ENCODE measurements at places on chromosomes 13 and 19.

GRCh38 chr19:4454747-4455718 is 2.6 kb downstream of the UBXN6 start:
- no peak for DNase-seq

DNA sequence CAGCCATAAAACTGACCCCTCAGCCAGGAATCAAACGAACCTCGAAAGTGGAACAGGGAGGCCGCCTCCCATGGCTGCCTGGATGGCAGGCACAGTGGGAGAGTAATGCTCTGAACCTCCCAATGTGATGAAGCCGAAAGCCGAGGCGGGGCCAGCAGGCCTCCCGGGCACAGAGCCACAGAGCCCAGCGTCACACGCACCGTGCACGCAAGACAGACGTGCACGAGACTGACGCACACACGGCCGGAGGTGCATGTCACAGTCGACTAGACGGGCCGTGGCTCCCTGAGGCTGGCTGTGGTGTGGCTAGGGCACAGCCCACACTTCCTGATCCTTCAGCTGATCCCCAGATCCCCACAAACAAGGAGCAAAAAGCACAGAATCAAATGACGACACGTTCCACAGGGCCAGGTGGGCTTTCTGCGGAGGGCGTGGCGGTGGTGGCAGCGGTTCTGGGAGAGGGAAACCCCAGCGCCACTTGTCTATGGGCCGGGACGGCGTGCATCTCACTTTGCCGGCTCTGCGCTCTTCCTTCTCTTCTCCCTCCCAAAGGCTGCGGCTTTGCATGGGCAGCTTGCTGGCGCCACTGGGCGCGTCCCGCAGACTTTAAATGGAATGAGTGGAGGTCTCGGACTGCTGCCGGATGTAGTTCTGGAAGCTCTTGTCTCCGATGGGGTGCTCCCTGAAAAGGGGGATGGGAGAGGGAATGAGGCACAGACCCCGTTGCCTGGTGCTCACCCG is 5.0 kb upstream of the C13orf46 start:
- DNase-seq: no peak

DNA sequence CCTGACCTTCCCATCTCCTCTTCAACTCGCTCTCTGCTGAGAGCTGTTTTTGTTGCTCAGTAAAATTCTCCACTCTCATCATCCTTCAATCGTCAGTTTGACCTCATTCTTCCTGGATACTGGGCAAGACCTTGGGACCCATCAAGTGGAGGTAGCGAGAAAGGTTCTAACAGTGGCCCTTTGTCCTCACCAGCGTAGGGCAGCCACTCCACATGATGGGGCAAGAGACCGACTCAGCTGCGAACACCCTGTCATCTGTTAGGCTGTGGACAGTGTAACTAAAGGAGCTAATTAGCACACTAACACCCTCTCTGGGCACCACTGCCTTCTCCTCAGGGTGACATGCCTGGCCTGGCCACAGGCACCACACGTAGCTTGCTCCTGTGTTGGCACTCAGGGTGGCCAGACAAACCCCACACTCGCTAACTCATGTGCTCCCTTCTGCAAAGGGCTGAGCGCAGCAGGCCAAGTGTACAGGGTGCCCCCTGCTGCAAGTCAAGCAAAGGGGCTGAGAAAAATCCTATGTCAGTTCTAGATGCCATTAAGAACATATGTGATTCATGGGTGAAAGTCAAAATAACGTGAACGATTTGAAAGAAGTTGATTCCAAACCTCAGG is 1216.0 kb downstream of the SLITRK5 start:
- no peak for DNase-seq

DNA sequence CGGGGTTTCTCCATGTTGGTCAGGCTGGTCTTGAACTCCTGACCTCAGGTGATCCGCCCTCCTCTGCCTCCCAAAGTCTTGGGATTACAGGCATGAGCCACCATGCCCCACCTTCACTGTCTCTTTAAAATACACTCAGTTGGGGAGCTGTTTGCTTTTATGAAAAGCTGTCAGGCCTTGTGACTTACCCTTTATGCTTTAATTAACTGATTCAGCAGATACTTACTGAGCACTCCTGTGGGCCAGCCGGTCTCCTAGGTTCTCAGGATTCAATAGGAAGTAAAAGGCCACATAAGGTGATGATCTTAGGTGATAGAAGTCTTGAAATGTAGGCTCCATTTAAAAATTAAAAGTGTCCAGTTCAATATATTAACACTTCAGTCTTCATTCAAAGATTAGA is 7.5 kb downstream of the UBAC2 start:
- DNase-seq: no peak

GRCh38 chr13:82898586-82898985 is 983.7 kb downstream of the SLITRK1 start:
- no peak for DNase-seq

DNA sequence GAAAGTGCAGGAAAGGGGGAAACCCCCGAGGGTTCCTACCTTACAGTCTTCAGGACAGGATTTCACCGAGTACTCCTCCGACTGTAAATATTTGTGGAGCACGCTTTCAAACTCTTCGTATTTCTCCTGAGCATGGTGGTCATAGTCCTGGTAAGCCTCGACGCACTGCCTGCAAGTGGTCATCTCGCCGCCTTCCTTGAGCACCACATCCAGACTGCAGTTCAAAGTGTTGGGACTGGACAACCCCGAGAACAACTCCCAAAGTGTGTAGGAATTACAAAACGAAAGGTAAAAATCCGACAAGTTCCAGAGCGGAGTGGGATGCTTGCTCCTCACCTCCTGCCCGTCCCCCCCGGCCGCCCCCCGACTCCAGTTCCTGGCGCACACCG is 349.7 kb downstream of the LIG4 start:
- no peak for DNase-seq

DNA sequence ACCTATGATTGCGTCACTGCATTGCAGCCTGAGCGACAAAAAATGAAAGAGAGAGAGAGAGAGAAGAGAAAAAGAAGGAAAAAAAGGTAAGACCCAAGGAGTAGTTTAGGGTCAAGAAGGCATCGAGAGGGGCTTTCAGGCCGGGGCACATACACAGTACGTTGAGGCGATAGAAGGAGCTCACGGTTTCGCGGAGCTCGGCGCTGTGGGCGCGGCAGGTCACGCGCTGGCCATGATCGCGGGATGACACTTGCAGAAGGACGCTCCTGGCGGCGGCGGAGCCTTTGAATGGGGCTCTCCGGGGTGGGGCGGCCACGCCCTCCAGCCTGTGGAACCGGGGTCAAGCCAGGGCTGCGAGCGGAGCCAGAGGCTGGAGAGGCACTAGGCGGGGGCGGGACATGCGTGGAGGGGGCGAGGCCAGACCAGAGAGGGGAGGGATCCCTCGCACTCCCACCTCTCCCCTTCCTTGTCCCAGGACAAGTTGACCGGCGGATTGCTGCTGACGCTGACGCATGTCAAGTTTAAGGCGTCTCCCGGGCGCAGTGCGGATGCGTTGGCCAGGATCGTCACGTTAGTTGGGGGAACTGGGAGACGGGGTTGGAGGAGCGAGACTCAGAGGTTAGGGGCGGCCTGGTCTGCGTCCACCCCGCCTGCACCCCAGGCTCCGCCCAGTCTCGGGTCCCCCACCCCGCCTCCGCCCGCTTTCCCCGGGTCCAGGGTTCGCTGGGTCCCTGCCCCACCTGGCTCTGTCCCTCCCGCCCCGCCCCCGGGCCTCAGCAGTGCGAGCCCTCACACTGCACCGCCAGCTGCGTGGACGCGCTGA is 6.9 kb downstream of the NPHS1 start:
- DNase-seq: no peak

DNA sequence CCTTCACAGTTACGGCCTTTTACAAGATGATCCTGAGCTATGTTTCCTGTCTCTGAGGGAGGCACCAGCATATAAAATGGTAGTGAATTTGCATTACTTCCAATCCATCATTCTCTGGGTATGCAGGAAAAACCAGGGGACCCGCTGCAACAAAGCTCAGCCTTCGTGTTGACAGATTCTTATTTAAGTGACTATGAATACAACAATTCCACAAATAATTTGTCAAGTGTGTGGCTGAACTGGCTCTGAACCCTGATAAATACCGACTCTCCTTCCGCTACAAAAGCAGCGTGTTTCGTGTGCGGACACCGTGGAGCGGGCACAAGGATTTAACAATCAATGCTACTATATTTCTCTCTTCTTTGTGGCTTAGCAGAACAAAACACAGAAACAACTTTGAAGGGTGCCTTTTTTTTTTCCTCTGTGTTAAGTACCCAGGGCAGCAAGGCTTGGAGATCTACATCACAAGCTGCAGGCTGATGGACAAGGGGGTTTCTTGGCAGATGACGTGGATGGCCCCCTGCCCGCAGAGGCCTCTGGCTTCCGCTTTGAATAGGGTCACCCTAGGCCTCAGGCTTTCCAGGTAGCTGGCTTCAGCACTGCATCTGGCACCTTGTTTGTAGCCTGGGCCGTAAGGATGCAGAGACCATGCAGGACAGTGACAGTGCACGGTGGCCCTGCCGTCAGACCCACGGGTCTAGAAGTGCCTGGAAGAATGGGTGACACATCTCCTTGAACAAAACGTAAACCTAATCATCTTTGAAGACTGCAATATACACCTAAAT is 280.5 kb upstream of the TSHZ3 start:
- no peak for DNase-seq

DNA sequence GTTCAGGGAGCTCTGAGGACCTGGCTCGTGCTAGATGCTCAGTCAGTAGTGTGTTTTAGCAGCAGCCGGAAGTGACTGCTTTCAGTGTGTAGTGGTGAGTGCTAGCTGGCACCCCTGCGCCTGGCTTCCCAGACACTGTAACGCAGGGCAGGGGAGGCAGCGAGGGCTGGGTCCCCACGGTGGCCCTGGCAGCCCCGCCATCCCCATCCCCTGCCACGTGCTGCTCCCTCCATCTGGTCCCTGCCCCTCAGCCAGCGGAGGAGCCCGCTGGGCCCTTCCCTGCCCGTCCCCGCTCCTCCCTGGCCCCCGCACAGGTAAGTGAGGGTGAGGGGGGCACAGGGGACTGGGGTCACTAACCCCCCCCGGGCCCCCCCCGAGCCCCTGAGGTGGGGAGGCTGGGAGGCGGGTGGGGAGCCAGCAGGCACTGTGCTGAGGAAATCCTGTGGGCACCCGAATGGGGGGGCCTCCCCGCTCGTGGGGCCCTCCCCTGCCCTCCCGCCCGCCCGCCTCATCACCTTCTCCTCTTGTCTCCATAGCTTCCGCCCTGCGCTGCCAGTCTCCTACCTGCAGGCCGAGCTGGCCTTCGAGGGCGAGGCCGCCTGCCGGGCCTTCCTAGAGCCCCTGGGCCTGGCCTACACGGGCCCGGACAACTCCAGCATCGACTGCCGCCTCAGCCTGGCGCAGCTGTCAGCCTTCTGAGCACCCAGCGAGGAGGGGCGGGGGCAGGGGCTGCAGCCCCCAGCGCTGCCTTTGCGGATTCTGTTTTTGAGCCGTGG is 3.2 kb downstream of the LENG9 start:
- no peak for DNase-seq

DNA sequence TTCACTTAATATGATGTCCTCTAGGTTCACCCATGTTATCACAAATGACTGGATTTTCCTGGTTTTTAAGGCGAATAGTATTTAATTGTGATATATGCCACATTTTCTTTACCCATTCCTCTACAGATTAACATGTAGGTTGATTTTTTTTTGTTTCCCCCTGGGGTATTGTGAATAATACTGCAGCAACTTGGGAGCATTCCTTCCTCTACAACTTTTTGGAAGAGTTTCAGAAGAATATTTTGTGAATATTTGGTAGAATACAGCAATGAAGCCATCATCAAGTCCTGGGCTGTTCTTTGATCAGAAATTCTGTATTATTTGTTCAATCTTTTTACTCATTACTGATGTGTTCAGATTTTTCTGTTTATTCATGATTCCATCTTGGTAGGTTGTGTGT is 5.6 kb upstream of the ZNF331 start:
- DNase-seq: no peak

DNA sequence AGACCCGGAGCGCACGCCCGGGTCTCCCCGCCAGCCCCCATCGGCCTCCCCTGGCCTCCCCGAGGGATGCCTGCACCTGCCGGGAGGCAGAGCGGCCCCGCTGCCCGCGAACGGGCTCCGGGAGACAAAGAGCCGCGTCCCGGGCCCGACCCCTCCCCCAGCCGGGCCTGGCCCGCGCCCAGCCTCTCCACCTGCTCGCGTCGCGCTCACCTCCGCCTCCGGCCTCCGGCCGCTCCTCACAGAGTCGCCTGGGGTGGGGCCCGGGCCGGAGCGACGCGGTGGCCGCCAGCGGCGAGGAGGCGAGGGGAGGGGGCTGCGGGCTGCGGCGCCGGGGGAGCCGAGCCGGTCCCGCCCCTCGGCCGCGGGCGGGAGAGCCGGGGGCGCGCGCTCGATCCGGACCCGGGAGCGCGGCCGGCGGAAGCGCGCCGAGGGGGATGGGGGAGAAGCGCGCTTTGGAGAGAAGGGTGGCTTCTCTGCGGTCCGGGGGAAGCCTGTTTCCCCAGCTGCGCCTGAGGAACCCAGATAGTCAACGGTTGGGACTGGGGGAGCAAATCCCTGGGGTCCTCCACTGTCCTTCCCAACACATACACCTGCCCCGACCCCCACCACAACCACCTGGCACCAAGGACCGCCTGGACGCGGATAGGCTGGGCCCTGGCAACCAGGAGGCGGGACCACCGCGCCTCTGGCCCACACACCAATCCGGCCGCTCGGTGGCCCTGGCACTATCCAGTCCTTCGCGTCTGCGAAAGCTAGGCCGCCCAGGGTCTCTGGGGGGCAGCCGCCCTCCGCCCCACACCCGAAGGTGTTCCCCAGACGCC is at the start of gene PRR36:
TSS of gene PRR36 (minus strand) at position 315 of the 821 bp plus-strand sequence. CDS start 701 bp downstream, outside the sequence.
- DNase-seq: no peak

DNA sequence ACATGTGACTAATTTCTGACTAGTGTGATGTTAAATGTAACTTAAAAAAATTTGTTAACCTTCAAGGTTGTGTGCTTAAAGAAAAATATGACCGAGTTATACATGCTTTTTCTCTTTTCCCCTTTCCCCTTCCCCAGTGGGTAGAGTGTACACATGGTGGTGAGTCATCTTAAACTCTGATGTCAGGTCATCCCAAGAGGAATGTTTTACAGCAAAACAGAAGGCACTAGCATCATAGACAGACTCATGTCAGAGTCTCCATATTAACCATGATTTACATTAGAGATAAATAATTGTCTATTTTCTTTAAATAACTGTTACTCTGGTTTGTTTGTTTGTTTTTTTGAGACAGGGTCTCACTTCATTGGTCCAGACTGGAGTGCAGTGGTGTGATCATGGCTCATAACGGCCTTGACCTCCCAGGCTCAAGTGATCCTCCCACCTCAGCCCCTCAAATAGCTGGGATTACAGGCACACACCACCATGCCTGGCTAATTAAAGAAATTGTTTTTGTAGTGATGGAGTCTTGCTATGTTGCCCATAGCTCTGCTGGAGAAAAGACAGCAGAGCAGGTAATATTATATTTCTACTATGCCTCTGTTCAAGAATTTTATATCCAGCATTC is 160.4 kb upstream of the PCDH9 start:
- no peak for DNase-seq

- DNase-seq: no peak
Observed at GRCh38 chr13:76148374-76148773, 512.2 kb downstream of the LMO7 start.

DNA sequence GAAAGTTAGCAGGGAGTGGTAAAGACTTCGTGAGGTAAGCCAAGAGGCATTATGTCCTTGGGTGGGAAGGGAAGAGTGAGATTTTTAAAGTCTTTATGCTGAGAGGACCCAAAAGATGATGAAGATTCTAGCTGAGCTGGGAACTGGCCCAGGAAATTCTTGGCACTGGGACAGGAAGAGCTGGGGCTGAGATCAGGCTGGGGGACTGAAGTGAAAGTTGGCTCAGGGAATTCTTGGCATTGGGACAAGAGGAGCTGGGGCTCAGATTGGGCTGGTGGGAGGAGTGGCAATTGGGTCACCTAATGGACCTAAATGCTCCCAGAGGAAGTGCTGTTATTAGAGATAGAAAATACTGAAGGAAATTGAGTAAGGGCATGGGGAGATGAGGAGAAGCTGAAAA is 8.8 kb downstream of the SCEL start:
- DNase-seq: no peak
